AG04450 (cell line): ENCODE measurements at places on chromosomes 12 and 14. TPM values are rescaled to one million over a fixed set of nuclear protein-coding genes. Genes with fewer than 3 reads are reported as not detected.

- no peak for DNase-seq
These were observed 64.4 kb downstream of the DIO2 start for GRCh38 chr14:80146941-80147340.

- DNase-seq, result no peak
These were observed 107.9 kb downstream of the PPM1H start for GRCh38 chr12:62827042-62827441.

IRAK3 gene
- polyA plus RNA-seq, result 2.9 and 3.4 TPM in 2 replicates

KLRK1 gene
- not detected in 2 replicates for polyA plus RNA-seq

- DNase-seq, result peak; percentile 30
These were observed 13.8 kb downstream of the UBE2N start for GRCh38 chr12:93427779-93428564.
